ENCODE measurements at places on chromosomes 5 and 9. TPM values are rescaled to one million over a fixed set of nuclear protein-coding genes. Genes with fewer than 3 reads are reported as not detected.

Gene BARX1
- not detected for total RNA-seq

Gene TLR4
- 2.5 TPM for total RNA-seq

Gene PCDHGC5
- total RNA-seq = 2.9 TPM

Gene BASP1
- 163 TPM for total RNA-seq
